ENCODE measurements at places on chromosomes 2 and 18. TPM values are rescaled to one million over a fixed set of nuclear protein-coding genes. Genes with fewer than 3 reads are reported as not detected.

The RAB31 gene
- 365 TPM for total RNA-seq

DNA sequence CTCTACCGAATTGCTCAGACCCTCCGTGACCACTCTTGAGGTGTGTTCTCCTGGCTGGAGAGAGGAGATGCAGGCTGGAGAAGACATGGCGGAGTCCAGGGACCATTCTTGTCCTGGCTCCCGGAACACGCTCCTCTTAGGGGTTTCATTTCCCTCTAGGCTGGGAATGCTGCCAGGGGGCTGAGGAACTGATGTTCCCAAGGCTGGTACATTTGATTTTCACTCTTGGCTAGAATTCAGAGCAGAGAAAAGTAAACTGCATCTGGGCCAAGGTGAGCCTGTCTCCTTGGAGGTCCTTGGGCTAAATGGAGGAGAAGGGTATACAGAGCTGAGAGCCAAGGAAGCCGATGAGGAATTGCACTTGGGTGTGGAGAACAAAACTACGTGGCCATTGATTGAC lies 28.2 kb upstream of the LBH start:
- DNase-seq = no peak

GRCh38 chr18:29034113-29034856 lies 857.4 kb upstream of the CDH2 start:
- DNase-seq = no peak

The PKDCC gene
- 29.7 TPM for total RNA-seq

DNA sequence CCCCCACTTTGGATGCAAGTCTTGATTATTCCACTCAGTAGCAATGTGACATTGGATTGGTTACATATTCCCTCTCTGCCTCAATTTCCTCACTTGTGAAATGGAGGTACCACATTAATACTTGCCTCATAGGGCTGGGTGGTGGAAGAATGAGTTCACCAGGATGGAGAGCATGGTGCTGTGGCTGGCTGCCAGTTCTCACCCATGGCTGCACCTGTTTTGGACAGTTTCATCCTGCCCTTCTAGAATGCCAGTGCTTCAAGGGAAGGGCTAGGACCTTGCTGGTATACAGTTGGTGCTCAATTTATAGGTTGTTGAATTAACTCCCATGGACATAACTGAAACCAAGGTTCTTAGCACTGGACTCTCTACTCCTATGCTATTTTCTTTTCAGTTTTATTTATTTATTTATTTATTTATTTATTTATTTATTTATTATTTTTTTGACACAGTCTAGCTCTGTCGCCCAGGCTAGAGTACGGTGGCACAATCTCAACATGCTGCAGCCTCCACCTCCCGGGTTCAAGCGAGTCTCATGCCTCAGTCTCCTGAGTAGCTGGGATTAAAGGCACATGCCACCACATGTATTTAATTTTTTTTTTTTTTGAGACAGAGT lies 5.3 kb upstream of the SH3RF3 start:
- DNase-seq = no peak
